ENCODE measurements at places on chromosomes 4 and X.
A peak's percentile ranks its signal among the peaks of the same experiment; 100 is the strongest.

DNA sequence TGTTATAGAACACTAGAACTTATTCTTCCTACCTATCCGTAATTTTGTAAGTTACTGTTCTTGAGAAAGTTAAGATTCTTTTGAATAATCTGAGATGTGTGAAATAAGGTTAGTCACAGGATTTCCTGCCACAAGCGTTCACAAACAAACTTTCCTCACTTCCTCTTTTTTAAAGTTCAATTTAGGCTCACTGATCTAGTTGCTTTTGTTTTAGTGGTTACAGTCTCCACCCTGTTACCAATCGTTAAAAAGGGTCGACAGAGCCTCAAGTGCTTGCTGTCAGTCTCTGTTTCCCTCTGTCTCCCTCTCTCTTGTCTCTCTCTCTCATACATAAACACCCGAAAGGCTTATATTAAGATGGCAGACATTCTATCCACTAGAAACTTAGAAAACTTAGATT is 35.9 kb upstream of the STK26 start:
- peak; percentile 58 for DNase-seq

DNA sequence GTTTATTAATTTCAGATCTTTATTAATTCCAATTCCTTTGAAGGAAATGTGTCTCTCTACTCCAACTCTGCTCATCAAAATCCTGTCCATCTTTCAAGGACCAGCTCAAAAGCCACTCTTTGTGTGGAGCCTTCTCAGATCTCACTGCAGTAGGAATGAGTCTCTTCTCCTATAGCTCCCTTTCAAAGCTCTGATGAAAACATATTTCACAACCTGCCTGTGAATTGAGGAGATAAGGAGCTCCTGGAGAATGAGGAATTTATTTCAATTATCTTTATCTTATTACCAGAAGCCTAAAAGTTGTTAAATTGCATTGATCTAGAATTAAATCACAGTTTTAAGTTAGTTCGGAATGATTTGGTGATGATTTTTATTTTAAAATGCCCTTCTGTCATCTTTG is 92.6 kb upstream of the TRPC3 start:
- no peak for DNase-seq

DNA sequence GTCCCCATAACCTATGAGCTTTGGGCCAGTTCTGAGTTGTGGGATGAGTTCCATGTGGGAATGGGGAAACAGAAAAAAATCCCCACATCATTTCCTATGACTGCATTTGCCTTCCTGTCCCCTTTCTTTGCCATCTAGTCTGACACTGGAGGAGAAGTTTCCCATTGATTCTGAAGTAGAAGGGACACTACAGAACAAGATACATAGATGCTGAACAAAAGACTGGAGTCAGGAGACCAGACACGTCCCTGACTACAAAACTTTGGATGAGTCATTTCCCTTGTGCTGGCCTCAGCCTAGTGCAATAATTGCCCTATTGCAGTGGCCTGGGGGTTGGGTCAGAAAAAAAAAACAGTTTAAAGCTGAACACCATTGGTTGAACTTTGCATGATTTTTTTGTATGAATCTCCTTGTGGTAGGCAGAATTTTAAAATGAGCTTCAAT is 22.1 kb downstream of the BEX3 start:
- DNase-seq = no peak

DNA sequence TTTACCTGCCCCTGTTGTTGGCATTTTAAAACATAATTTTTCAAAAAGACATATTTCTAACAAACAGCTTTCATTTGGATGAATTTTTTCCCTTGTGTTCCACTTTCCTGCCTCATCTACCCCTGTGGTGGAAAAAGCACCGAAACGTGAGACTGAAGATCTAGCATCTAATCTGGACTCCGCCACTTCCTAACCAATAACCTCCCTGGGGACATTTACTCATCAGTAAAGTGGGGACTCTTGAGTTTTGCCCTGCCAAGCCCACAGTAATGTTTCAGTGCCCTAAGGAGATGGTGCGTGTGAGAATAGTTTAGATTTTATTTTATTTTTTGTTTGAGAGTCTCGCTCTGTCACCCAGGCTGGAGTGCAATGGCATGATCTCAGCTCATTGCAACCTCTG is 56.7 kb downstream of the ADGRG2 start:
- DNase-seq = no peak

DNA sequence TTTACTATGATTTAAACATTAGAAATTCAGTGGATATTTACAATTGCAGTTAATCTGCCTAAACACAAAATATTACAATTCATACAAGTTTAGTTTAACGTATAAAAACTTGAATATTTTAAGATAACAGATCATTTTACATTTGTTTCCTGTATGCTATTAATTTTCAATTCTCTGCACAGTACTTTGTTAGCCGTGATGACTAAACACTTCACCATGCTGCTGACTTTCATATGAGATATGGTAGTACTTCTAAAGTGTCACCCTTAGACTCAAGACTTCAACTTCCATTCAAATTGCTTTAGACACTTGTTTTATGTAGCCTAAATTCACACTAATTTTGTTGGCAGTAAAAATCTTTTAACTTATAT is 1646.4 kb upstream of the ADGRL3 start:
- DNase-seq = no peak

DNA sequence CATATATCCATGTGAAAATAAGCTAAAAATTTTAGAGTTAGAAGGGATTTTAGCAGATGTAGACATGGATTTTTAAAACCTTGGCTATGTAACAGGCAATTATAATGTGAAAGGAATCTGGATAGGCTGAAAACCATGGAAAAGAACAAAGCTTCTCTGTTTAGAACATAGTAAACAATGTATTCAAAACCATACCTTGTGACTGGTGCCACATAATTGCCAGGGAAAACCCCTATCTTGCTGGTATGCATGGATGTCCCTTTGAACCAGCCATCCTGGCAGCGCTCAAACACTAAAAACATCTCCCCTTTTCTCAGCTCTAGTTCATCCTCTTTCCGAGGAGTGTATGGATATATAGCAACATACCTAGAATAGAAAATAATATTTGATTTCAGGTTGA is 110.6 kb upstream of the CBR4 start:
- DNase-seq = no peak

DNA sequence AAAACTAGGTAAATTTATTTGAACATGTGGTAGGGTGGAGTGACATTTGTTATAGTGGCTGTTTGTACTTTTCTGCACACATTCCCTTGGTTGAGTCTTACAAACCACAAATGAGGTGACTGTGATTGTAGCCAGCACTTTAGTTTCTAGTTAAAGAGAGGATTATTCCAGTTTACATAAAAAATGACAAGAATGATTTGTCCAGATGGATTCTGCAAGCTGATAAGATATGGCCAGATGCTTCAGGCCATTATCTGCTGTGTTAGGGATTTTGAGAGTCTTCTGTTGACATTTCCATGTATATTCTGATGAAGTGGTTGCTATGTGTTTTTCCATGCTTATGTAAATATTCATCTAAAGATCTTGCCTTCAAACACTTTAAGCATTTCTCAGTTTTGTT is 31.0 kb upstream of the PDE5A start:
- DNase-seq = no peak

- no peak for DNase-seq
Measured at GRCh38 chrX:40009462-40009851, 88.3 kb downstream of the BCOR start.

DNA sequence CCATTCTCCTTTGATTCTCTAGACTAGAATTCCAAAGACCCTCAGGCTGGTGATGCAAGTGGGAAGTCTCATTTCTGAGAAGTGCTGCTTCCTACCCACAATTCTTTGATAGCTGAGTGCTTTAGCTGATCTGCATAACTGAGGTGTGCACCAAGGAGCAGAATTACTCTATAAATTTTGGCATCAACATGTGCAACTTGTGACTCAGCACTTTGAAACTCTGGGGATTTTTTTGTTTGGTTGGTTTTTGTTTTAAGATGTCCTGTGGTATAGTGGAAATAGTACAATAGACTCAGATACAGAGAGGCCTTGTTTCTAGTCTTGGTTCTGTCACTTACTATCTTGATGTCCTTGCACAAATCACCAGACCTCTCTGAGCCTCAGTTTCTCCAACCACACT is 148.4 kb downstream of the AR start:
- no peak for DNase-seq

GRCh38 chrX:10636851-10637250 is 16.5 kb upstream of the MID1 start:
- DNase-seq = no peak

DNA sequence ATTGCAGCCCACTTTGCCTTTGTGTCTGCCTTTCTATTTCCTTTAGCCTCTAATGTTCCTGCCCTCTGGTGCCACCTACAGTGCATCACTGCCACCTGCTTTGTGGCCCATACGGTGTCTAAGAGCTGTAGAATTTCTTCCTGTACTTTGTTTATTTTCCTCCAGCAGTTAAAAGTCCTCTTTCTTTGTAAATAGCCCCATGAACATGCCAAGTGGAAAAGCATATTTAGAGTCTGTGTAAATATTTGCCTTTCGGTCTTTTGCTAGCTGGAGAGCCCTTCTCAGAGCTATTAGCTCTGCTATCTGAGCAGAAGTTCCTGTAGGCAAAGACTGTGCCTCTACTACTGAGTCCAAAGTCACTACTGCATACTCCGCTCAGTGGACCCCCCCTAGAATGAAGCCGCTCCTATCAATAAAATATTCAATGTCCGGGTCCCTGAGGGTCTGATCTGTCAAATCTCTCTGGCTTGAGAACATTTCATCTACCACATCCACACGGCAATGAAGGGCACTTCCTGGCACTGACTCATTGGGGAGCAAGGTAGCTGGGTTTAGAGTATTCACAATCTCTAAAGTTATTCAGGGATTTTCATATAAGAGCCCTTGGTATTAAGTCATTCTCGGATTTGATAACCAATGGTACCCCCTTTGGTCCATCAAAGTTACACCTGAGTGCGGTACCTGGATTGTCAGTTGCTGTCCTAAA is 36.3 kb downstream of the SULT1E1 start:
- peak; percentile 64 for DNase-seq

GRCh38 chr4:53361451-53361850 is 4.4 kb downstream of the SCFD2 start:
- no peak for DNase-seq

- no peak for DNase-seq
Measured at GRCh38 chr4:123788577-123788976, 392.0 kb downstream of the SPRY1 start.

- no peak for DNase-seq
Measured at GRCh38 chr4:89324671-89325070, 17.1 kb upstream of the GPRIN3 start.

DNA sequence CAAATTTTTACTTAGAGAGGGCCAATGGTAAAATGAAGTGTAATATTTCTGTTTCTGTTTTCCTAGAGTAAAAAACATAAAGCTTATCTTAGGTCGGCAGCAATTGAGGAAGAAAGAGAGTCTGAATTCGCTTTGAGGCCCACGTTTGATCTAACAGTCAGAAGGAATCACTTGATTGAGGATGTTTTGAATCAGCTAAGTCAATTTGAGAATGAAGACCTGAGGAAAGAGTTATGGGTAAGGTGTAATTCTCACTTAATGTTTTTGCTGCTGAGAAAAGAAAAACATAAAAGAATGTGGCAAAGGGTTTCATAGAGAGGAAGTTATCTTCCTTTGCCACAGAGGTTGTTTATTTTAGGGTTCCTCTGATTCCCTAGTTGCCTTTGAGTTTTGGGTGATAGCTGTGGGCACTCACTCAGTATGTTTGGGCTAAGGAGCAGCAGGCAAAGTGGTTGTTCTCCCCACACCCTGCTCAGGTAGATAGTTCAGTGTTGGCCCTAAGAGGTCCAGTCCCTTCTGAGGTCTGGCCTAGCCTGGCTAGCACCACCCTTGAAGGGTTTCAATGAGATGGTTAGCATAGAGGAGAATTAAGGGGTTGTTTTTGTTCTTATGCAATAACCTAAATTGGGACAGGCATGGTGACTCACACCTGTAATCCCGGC is 32.3 kb downstream of the HERC5 start:
- DNase-seq = no peak

GRCh38 chrX:56783450-56783831 is 54.4 kb downstream of the NBDY start:
- no peak for DNase-seq

DNA sequence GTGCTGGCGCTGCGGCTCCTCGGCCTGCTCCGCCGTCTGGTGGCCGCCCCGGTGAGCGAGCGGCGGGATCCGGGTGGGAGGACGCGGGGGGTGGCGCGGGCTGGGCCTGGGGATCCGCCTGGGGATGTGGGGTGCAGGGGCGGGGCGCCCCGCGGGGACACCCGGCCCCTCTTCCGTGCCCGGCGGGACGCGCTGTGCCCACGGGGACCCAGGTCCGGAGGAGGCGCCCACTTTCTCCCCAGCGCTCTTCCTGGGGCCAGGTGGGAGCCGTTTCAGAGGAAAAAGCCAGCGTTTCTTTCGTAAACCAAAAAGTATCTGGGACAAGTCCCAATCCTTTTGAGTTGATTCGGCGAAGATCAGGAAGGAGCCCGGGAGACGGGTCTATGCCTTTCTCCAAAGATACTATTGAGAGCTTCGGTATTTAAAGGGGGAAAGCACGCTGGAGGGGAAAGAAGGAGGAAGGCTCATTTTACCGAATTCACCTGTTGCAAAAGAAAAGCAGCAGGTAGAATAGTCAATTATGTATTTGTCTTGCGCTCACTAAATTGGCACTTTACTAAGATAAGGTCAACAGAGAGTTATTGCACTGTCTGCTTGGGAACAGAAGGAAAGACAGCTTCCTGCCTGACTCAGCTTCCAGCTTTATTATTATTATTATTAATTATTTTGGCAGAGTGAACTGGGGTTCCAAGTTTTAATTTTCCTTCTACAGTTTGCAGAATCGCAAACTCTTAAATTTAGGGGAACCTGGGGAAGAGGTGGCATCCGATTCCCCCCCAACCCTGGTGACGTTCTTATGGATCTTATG is 81.5 kb upstream of the CD99 start:
- no peak for DNase-seq

DNA sequence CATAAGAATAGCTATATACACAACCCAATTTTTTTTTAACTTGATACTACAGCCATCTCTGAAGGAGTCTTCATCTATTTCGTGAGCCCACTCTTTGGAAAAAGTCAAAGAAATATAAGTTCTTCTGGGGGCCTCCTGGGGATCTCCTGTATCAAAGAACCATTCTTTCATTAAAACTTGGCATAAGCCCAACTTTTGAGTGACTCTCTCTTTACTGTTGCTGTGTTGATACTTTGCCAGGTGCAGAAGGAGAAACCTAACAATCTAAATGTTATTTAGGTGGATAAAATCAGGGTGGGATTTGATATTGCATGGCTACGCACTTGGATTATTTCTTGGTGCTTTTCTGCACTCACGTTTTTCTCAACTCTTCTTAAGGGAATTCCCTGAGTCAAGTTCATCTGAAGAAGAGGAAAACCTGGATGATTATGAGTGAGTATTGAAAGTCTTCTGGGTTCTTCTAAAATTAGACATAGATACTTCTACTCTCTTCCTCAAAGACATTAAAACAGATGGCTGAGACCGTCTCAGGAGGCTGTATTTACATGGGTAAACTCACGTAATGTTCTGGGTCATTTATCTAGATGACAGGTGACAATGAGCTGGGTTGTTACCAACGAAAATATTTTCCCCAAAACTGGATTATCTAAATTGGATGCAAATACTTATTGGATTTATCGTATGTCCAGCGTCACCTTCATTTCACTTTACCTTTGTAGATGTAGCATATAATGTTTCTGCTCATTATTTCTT is 25.2 kb downstream of the BMX start:
- DNase-seq = no peak

GRCh38 chr4:20418861-20419451 is 167.3 kb downstream of the SLIT2 start:
- DNase-seq = peak; percentile 7
